ENCODE measurements at places on chromosomes 16 and 17.

DNA sequence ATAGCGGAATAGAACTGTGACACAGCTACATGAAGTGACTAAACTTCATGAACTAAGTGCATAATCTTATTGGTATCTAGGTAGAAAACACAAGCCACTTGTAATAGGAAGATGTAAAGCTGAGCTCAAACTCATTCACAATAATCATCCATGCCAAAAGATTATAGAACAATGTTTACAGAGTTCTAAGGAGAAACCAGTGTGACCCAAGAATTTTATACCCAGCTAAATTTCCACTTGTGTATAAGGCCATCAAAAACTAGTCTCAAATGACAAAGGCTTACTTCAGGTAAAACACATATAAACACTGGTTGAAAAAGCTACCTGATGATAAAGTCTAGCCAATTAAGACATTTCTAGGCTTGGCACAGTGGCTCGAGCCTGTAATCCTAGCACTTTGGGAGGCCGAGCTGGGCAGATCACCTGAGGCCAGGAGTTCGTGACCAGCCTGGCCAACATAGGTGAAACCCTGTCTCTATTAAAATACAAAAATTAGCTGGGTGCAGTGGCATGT, 16.9 kb upstream of the CPD start:
- no peak for DNase-seq

DNA sequence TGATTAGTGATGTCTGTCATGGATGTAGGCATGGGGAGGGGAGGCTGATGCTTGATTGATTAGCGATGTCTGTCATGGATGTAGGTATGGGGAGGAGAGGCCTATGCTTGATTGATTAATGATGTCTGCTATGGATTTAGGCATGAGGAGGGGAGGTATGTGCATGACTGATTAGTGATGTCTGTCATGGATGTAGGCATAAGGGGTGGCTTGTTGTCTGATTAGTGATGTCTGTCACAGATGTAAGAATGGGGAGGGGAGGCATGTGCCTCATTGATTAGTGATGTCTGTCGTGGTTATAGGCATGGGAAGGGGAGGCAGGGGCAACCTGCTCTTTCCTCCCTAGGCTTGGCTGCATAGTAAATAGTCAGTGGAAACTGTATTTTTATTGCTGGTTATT, 409.4 kb downstream of the HAPSTR1 start:
- DNase-seq = no peak

DNA sequence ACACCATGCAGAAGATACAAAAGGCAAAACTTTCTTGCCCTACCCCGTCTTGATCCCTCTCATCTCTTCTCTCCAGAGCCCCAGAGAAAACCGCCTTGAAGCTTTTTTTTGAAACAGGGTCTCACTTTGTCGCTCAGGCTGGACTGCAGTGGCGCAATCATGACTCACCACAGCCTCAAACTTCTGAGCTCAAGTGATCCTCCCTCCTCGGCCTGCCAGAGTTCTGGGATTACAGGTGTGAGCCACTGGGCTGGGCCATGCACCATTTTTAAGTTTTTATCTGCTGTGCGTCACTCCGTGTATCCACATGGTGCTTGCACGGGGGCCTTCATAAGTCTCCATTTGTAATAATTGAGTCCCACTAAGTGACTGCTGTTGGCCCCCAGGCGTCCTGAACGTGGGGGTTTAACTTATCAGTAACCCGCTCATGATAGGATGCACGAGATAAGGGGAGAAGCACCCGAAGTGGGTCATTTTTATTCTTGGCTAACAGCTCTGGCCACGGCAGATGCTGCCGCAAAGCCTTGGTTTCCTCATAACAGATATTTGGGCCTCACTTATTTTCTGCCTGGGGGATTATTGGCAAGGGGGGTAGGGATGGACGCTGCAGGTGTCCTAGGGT, 8.6 kb downstream of the DNAH17 start:
- DNase-seq = no peak

- DNase-seq = no peak
Measured at GRCh38 chr17:73921306-73921705, 277.1 kb upstream of the SDK2 start.

GRCh38 chr17:41579484-41580243, 7.0 kb downstream of the KRT14 start:
- peak; percentile 35 for DNase-seq

DNA sequence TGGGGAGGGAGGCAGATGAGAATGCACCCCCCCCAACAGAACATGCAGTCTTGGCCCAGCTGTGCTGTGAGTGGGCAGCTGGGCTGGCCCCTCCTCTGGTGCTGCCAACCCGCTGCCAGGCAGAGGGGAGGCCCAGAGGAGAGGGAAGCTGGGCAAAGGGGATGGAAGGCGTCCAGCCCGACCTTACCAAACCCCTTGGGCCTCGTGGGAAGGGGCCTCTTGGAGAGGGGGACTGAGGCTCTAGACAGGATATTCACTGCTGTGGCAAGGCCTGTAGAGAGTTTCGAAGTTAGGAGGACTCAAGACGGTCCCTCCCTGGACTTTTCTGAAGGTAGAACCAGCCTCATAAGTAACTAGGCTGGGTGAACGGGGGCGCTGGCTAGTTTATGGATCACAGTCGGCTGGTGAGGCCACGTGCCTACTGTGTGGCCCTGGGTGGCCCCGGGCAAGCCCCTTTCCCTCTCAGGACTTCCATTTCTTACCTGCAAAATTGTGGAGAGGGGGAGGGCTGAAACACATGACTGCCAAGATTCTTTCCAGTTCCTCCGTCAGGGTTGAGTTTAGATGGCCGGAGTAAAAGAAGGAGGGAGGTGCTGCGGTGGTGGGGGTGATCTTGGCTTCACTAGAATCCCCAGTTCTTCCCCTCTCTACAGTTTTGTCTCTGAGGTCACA, 857 bp upstream of the STAT5A start:
- DNase-seq = no peak

DNA sequence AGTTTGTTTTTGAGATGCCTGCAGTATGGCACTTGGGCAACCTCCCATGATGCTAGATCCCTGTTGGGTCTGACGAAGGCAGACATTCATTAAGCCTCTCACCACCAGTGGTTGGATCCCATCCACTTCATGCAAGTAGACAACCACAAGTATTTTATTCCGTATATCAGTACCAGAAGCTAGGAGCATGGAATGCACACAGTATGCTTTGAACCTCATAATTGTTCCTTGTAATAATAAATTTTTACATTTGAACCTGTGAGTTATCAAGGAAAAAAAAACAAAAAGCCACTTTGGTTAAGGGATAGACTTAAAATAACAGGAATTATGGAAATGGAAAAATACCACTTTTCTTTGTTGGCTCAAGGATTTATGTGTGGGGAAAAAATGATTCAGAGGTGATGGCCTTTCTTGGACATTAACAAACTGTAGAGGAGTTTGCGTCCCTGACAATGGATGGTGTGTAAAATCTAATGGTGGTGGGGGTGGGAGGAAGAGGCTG, 107.1 kb upstream of the KCNJ16 start:
- DNase-seq = peak; percentile 11

GRCh38 chr16:9612267-9612666, 520.8 kb downstream of the HAPSTR1 start:
- no peak for DNase-seq

DNA sequence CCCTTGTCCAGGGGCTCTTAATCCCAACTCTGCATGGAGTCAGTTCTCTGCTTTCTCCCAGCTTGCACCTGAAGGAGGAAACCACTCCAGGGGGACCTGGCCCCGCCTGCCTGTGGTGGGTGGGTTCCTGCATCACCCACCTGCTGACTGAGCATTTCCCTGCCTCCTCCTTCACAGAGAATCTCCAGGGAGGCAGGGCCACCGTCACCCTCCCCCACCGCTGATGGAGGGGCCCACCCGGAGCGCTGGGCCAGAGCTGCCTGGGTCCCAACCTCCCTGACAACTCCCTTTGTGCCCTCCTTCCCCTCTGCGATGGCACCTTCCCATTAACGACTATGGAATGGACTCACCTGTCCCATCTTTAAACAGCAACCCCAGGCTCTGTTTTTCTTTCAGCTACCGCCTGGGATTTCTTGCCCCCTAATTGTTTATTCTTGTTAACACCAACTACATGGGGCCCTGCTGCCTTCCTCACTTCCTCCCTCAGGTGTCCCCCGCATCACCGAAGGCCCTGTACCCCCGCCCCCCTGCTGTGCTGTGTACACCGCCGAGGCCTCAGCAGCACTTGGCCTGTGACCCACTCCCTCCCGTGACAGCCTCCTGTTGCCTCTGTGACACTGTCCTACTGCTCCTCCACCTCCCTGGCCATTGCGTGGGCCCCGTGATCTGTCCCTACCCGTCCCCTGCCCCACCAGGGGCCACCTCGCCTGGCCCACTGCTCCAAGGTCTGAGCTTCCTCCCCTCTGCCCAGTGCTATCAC, 842 bp upstream of the TEDC2 start:
- no peak for DNase-seq

DNA sequence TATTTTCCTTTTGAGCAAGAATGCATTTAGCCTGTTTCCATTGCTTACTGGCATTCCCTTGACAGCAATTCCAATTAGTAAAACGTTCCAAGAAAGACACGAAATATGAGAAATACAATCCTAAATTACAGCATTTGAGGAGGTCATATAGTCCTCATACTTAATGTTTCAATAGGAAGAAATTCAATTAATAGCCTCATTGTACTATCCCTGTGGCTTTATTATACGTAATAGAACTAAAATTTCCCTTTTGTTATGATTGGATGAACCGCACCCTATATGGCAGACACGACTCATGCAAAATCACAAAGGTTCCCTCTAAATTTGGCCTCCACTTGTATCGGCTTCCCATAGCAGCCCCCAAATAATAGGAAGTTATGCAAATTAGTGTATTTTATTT, 291.7 kb downstream of the CEP112 start:
- DNase-seq = no peak

DNA sequence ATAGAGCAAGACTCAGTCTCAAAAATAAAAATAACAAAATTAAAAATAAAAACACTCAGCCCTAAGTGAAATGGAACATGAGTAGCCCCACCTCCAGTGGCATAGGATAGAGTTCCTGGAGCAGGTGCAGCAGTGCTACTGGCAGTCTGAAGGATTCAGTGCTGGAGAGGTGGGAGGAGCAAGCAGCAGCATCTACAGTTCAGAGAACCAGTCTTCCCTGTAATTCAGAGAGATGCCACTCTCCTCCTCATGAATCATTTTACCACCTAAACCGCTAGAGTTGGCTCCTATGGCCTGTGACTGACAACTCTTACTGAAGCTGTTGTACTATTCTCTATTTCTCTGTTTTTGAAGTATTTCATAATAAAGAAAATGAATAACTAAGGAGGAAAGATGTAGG, 56.0 kb upstream of the SMURF2 start:
- no peak for DNase-seq

DNA sequence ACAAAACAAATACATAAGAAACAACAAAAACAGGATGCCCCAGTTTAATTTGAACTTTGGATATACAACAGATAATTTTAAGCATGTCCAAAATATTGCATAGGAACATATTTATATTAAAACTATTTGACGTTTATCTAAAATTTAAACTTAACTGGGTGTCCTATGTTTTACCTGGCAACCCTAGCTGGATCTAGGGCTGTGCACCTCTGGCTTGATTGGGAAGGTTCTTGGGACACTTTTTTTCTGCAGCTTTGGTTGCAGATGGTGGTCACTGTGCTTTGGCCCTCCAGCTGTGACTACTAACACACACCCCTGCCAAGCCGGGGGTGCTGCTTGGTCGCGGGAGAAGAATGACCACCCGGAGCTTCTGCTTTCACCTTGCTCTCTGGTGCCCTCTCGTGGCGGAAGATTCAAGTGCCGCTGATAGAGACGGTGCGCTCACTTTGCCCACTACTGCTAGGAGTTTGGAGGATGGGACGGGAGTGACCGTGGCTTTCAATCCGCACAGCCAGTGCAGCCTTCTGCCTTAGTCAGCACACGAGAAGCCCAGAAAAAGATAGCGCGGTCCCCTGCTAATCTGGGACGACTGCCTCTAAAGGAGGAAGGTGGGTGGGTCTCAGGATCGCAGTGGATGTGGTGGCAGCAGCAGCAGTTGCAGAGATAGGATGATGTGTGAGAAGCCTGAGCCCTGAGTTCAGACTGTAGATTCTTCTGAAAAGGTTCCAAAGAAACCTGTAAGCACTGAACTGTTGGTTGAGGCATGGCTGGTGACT, 6.7 kb downstream of the SPACA3 start:
- DNase-seq = peak; percentile 13

- no peak for DNase-seq
Measured at GRCh38 chr16:11796227-11797165, 562 bp downstream of the ZC3H7A start.

DNA sequence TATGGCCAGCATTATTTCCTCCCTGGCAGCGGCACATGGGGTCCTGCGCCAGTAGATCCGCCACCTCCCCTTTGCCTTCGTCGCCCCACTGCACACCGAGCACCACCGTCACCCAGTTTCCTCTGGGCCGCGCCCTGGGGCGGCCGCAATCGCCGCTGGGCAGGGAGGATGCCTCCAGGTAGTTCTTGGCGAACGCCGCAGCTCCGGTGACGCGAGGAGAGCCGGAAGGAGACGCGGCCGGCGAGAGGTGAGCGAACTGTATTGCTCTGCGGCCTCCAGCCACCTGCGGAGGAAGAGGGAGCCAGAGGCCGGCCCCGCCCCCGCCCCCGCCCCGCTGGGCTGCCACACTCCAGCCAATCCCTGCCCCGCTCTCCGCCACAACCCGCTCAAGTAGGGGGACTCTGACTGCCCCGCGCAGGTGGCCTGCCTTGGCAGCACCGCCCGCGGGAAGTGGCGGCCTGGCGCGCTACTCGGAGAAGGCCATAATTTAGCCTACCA, 11.8 kb upstream of the SLFN13 start:
- DNase-seq = no peak

DNA sequence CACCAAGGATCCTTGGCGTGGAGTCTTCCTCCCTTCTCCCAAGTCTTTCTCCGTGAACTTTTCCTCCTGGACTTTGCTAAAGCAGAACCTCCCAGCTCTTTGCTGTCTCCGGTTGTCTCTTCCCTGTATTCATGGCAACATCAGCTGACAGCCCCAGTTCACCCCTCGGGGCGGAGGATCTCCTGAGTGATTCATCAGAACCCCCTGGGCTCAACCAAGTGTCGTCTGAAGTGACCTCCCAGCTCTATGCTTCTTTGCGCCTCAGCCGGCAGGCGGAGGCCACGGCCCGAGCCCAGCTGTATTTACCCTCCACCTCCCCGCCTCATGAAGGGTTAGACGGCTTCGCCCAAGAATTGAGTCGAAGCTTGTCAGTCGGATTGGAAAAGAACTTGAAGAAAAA, 943 bp downstream of the CNTROB start:
- DNase-seq = no peak
